ENCODE measurements at places on chromosomes 13 and 19.

DNA sequence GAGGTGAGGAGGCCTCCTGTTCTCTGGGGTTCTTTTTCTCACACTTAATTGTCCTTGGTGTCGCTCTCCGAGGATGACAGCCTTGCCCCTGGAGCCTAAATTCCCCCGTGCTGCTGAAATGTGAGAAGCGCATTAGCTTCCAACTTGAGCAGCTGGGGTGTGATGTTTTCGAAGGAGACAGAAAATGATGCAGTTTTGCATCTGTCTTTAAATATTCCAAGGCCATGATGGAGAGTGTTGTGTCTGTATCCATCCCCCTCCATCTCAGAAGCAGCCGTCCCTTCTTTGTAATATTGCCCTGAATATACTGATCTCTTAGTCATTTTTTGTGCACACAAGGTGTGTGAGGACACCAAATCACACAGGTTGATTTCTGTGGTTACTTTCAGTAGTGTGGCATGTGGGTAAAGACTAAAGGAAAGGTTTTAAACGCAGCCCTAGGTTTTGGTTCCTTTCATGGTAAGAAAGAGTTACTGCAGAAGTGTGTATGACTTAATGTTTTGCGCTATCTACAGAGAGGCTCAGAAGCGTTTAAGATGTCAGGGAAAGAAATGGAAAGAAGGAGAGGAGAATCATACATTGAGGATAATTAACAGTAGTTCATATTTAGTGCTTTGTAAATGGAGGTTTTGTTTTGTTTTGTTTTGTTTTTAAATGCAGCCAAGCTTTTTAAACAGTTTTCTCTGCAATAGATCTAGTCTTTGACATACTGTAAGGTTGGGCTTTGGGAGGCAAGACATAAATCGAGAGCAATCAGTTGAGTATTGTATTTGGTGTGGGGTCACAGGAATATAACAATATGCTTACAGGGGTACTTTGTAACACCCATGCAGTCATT lies 1.6 kb downstream of the NBEA start:
- no peak for DNase-seq

DNA sequence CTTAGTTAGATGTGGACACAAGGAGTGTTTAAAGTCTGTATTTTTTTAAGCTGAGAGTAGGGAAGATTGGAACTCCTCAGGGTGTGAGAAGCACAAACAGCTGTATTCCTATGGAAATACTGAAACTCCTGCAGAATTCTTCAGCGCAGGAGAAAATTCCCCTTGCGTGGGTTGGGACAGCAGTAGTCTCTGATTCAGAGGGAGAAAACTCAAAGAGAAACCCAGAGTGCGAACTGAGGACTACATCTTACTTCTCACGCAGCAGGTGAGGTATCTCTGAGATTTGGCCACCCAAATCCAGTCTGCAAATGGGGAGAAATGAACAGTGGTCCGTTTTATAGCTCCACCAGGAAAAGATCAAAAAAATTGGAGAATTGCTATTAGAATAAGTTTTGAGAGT lies 60.9 kb downstream of the FRY start:
- no peak for DNase-seq

DNA sequence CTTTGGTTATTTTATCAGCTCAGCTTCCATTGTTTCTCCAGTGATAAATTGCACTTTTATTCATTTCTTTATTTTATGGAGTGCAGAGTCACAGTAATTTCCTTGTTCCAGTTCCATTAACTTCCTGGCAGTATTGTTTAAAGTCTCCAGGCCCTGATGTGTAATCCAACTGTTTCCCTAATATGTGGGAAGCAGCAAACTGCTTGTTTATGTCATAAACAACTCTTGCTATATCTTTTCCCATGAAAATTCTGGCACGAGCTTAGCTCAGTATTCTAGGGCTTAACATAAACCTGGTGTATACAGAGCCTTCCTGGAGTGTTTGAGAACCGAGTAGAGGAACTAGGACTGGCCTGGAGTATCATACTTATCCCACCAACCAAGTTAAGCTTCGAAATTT lies 83.5 kb upstream of the ARGLU1 start:
- DNase-seq: no peak

DNA sequence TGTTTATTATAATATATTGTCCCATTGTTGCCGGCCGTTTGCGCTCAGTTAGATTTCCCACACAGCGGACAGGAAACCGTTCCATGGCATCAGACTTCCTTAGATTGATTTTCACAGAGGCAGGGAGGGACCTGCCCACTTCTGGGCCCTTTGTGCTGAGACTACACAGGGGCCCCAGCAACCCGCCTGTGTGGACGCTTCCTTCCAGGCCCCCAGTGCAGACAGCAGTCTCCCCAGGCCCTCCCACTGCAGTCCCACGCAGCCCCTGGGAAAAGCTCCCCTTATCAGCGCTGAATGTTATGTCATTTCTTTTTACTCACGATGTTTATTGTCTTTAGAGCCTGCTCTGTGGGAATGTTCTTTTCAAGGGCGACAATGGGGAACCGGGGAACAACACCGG lies 351.7 kb upstream of the ARGLU1 start:
- DNase-seq: no peak

- DNase-seq: peak; percentile 96
Observed at GRCh38 chr19:13797870-13798269, 2.6 kb downstream of the ZSWIM4 start.

DNA sequence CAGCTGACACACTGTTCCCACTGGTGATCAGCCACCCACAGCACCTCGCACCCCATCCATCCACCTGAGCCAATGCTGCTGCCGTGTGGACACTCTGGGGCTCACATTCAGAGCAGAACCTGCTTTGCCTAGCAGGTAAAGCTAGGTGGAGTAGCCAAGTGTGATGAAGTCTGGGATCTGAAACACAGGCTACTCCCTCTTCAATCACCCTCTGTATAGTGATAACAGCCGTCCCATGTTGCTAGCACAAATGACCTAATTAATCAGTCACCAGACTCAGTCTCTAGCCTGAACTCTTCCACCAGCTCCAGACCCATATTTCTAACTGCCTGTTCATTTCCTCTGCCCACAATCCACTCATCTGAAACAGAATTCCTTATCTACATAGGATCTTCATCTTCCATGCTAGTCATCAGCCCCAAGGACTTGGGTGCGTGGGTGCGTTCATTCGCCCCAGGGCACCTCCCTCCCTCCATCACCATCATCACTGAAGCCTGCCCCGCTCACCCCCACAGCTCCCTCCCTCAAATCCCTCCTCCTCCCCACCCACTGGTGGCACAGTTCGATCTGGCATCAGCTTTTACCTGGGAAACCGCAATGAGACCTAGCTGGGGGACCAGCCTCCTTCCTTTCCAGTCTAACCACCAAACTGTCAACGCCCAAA lies 19.8 kb downstream of the STK24 start:
- DNase-seq: no peak

DNA sequence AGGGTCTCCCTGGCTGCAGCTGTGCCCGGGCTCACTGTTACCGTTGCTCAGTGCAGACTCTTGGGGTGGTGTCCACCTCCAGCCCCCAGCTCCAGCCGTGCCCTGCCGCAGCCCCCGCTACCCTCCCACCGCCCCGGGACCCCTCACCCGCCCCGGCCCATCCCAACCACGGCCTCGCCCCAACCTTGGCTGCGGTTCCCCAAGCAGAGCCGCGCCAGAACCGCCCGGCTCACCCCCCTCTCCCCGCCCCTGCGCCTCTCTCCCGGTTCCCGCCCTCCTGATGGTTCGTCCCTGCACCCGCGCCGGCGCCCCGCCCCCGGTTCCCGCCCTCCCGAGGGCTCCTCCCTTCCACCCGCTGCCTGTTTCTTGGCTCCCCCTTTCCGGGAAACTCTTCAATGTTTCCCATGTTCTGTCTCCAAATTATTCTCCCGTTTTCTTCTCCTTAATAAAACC lies 40.3 kb downstream of the ANKRD10 start:
- DNase-seq: peak; percentile 80

- no peak for DNase-seq
Observed at GRCh38 chr19:51131780-51132680, 7.3 kb downstream of the SIGLEC9 start.

GRCh38 chr13:112754281-112755025 lies 64.6 kb downstream of the ATP11A start:
- no peak for DNase-seq

GRCh38 chr13:101258071-101258470 lies 158.2 kb downstream of the NALCN start:
- peak; percentile 68 for DNase-seq

- DNase-seq: no peak
Observed at GRCh38 chr13:93104270-93104669, 122.3 kb upstream of the GPC6 start.

DNA sequence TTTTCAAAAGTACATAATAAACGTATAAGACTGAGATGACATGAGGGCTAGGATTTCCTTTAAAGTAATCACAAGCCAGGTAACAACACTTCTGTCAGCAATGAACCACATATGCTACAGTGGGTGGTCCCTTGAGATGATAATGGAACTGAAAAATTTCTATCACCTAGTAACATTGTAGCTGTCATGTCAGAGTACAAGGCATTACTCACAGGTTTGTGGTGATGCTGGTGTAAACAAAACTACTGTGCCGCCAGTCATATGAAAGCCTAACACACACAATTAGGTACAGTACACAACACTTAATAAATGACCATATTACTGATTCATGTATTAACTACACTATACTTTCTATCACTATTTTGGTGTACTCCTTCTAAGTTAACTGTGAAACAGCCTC lies 36.8 kb downstream of the MIPEP start:
- DNase-seq: no peak

Data from MCF 10A (cell line).